AG04449 (cell line): ENCODE measurements at places on chromosomes 5 and 9.

DNA sequence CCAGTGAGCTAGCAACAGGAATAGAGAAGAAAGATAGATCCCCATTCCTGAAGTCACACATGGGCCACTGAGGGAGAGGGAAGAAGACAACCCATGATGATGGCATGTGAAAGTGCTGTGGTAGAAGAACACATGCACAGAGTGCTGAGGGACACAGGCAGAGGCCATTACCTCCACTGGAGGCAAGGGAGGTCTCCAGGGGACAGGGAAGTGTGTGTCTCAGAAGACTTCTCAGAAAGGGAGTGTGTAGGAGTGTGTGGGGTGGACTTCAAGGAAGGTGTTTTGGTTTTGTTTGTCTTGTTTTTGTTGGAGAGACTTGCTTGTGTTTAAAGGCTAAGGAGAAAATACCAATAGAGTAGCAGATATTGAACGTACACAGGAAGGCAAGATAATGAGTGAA, 77.0 kb upstream of the SMARCA2 start:
- DNase-seq = no peak

- DNase-seq = no peak
These were observed 29.5 kb upstream of the ARHGAP26 start for GRCh38 chr5:142740474-142741242.

DNA sequence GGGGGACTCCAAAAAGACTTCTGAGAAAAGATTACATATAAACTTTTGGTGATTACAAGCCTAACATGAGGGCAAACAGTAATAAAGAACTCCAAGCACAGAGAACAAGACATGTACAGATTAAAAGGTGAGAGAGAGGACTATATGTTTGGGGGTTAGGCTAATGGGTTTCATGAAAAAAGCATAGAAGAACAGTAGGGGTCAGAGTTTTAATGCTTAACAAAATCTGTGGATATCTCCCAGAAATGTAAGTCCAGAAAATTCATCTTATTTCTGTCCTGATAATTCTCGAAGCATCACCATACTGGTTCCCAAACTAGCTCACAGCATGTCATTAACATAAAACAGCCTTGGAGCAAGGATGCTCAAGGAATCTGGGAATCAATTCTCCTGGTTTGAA, 137.2 kb downstream of the ARRDC3 start:
- DNase-seq = no peak

GRCh38 chr5:157236423-157236822, 29.5 kb upstream of the CYFIP2 start:
- DNase-seq = no peak

DNA sequence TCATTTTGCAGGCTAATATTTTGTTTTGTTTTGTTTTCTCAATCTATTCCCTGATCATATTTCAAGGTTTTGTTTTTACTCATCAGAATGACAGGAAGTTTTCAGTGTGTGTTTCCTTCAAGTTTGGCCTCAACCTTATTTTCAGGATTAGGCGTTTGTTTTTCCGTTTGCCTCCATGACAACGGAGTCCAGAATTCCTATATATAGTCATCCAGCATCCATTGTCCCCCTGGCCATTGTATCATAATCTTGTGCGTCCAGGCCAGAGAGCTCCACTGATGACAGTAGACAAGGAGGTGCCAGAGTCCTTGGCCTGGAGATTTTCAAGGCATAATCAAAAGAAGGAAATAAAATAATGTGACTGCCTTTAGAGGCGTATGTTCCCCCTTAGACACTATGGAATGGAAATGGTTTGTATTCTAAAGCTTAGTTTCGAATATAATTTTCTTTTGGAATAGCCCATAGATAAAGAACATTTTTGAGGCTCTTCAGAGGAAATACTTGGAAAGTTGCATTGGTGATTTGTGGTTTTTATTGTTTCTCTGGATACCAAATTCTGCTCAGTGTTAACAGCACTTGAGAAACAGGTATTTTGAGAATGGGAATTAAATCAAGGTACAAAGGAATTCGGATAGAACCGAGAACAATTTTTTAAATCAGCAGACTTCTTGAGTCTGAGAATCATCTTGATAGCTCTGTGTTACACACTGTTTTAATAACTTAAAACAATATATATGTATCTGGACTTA, 99.8 kb downstream of the ZNF462 start:
- DNase-seq = no peak

- no peak for DNase-seq
These were observed 78.2 kb downstream of the CYFIP2 start for GRCh38 chr5:157343842-157344790.

GRCh38 chr5:32231241-32231640, 57.1 kb upstream of the GOLPH3 start:
- DNase-seq = no peak

DNA sequence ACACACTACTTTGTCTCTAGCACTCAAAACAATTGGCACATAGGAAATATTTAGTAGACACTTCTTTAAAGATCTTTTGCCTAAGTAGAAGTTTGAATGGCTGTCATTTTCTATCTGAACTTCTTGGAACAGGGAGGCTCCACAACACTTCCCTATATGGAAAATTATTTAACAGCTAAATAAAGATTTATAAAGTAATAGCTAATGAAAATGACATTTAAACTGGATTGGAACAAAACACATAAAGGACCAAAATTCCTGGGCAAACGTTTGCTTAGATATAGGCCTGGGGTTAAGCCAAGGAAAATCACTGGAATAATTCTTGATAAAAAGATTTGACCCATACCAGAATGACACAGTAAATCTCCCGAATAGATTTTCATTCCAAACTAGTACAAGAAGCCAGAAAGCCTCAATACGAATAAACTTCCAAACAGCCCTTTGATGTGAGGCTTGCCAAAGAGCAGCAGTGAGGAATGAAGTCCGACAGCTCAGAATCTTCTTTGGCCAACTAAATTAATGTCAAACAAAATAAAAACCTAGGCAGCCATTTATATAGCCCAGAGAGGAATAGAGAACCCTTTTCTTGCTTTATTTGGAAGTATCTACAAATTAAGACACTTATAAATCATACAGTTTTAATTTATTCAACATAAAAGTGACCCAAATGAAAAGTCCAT, 20.3 kb upstream of the RNF180 start:
- no peak for DNase-seq

DNA sequence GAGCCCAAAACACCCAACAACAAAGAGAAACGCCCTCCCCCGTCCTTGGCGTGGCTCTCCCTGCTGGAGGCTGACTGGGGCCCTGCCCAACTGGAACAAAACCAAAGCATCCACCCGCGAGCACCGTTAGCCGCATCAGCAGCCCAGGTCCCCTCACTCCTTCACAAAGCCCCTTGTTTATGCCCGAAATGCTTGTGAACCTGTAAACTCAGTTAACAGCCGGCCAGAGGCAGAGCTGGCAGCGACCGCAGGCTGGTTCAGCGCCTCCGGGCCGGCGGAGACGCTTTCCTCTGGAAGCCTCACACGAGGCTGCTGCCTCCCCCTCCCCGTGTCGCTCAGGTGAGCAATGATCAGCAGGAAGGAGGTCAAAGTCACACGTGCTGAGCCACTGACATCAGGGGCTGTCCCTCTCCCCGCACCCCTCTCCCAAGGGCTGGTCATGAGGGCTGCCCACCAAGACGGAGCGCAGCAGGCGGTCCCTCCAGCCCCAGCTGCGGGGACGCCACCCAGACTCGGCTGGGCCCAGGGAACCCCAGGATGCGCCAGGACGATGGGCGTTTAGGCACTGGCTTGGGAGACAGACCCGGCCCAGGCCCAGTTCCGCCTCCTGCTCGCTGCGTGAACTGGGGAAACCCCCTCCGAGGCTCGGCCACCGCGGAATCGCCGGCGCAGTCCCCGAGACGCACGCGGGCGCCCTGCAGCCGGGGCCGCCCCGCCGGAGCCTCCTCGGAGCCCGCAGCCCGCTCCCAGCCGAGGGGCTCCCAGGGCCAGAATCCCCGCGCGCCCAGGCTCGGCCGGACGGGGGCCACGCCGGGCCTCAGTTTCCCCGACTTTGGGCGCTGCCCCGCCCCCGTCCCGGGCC, 563 bp downstream of the SNAPC4 start:
- no peak for DNase-seq

GRCh38 chr5:141778683-141779082, 96.7 kb upstream of the ARAP3 start:
- no peak for DNase-seq

GRCh38 chr9:12759761-12760160, 15.1 kb upstream of the LURAP1L start:
- DNase-seq = no peak

- DNase-seq = no peak
These were observed 67.9 kb downstream of the TEK start for GRCh38 chr9:27176971-27177370.

DNA sequence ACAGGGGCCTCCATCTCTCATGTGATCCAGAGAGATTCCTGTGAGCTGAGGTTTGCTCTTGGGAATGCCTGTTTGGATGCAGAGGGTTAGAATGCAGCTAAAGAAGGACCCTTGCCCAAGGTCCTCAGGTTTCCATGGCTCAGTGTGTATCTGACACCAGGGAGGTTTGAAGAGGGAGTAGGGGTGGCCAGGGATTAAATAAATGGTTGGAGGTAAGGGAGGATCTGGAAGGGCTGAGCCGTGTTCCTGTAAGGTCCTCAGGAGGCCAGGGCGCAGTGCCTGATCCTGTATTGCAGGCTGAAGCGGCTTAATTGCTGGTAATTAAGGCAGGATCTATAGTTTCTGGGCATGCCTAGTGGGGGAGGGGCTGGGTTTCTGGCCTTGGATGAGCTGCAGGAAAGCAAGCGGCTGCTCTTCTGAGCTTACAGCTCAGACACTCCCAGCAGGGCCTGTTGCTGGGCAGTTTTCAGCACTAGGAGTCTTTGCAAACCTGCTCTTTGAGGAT, 41.5 kb upstream of the MAP1B start:
- DNase-seq = no peak

DNA sequence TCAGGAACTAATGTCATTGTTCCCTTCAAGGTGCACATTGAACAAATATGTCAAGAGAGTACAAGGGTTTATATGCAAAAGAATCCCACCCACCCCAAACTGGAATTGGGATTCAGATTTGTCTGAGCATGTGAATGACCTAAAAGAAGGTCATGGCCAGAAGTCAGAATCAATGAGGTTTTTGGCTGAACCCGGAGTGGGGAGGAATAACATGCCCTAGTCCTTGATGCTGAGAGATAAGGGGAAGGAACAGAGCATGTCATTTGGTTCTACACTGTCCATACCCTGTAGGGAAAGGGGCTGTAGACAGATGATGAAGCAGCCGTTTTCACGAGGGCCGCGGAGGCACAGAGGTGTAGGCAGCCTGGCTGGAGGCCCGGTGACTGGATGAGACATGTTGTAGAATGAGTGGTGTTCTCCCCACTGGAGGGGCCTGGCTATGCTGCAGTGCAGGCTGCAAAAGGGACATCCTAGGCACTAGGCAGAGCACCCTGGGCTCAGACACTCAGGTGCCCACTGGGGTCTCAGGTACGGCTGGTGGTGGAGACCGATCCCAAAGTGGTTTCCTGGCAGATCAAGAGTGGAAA, 65.9 kb downstream of the ZFAND5 start:
- DNase-seq = no peak

- DNase-seq = no peak
These were observed 160.2 kb upstream of the TBCA start for GRCh38 chr5:77936365-77936693.

- DNase-seq = no peak
These were observed 107.2 kb downstream of the XRCC4 start for GRCh38 chr5:83184534-83184933.

DNA sequence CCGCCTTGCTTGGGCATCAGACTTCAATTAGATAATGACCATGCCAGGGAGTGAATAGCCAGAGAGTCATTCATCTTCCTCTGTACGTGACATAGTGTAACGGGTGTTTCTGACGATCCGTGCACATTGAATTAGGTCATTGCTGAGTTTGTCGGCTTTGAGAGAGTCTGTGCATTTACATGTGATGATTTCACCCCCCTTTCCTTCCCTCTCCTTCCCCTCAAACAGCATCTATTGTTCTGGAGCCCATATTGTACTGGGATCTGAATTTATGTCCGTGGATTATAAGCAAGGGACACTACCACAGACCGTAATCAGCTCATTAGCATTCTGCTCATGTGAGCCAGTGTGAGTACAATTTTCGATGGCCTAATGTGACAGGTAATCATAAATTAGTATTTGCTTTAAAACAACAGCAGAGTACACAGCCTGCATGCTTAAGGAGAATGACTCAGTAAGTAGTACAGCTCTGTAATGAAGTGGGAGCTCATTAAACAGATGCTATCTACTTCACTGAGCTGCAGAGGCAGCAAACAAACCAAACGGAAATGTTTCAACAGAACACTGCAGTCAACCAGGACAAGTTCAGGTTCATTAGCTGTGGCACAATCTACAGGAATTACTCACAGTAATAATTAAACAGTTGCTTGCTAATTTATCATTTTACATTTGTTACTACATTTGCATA, 302.1 kb downstream of the CSNK1G3 start:
- DNase-seq = peak; percentile 65

GRCh38 chr5:90386099-90386710, 23.4 kb downstream of the CETN3 start:
- no peak for DNase-seq

DNA sequence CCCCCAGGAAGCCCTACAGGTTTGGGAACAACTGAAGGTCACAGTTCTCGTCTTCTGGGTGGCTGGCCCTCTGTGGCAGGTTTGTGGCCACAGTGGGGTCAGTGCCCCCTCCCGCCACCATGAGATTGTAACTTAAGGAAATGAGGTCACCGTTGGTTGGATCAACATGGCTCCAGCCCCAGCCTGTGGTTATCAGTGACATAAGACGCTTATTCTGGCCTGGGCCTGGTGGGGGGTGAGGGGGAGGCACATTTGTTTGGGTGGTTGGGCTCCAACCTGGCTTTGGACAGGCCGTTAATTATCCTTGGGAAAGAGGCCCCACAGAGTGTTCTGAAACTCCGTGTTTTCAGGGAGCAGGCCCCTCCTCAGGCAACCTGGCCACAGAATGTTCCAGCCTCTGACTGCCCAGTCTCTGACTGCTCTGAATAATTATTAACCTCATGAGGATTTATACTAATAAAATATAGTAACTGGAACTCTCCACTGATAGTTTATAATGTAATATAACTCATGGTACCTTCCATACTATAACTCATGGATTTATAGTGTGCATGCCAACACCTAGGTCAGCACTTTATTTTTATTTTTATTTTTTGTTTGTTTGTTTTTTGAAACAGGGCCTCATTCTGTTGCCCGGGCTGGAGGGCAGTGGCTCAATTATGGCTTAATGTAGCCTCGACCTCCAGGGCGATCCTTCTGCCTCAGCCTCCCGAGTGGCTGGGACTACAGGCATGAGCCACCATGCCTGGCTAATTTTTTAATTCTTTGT, 58.0 kb upstream of the RPL26L1 start:
- peak; percentile 71 for DNase-seq
